ENCODE measurements at places on chromosomes 13 and 19. TPM values are rescaled to one million over a fixed set of nuclear protein-coding genes. Genes with fewer than 3 reads are reported as not detected.

C19orf18 gene
- total RNA-seq, result 0.55 TPM

MICOS13 gene
- 63.3 TPM for total RNA-seq

GZMM gene
- 1.4 TPM for total RNA-seq

ZNF665 gene
- 3.7 TPM for total RNA-seq

CCDC194 gene
- 0.61 TPM for total RNA-seq

CSNK1G2 gene
- total RNA-seq, result 45.9 TPM

ZNF738 gene
- 8.3 TPM for total RNA-seq

- no peak for DNase-seq
These were observed 616.6 kb downstream of the FGF9 start for GRCh38 chr13:22287343-22287920.

DNA sequence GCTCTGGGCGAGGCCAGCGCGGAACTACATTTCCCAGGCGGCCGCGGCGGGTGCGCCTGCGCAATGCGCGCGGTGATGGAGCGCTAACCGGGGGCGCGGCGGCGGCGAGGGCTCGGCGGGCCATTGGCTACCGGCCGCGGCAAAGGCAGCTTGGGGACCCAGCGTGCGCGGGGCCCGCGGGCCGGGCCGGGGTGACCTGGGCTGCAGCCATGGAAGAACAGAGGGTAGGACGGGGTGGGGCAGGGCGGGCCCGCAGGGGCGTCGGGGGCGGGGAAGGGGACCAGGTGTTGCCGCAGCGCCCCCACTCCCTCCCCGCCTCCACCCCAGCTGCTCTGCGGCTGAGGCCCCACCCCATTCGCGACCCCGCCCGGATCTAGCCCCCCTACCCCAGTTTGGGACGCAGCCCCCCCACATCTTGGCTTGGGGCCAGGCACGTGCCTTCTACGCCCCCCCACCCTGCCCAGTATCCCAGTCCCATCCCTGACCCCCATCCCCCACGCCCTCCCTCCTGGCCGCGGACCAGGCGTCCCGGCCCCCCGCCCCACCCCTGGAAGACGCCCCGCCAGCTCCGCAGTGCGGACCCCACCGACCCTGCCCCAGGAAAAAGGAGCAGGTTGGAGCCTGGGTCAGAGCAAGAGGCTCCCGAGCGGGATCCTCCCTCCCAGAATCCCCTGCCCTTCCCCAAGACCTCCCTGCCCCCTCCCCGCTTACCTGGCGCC lies at the start of gene FSD1:
TSS of gene FSD1 (plus strand) at position 61 of the 719 bp plus-strand sequence. CDS start at position 210, 149 bp downstream.
- DNase-seq, result no peak

- DNase-seq, result no peak
These were observed 16.8 kb downstream of the ZNF431 start for GRCh38 chr19:21158523-21159135.

GRCh38 chr19:47389150-47389556 lies 30.2 kb downstream of the MEIS3 start:
- DNase-seq, result peak; percentile 80

DNA sequence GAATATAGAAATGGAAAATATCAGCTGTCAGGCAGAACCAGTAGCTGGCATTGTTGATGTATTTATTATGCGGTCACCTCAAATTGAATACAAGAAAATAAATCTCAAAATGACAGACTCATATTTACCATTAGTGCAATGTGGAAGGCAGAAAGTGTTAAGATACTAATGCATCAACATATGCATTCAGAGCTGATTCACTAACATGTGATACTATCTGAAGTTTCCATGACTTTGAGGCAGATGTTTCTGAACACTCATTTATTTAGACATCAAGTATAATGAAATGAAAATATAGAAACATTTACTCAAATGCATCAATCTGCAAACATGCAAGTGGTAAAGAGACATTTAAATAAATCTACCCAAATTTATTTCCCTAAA lies 474.2 kb upstream of the SLC10A2 start:
- no peak for DNase-seq

GRCh38 chr19:55090564-55090963 lies 14.9 kb downstream of the EPS8L1 start:
- no peak for DNase-seq

DNA sequence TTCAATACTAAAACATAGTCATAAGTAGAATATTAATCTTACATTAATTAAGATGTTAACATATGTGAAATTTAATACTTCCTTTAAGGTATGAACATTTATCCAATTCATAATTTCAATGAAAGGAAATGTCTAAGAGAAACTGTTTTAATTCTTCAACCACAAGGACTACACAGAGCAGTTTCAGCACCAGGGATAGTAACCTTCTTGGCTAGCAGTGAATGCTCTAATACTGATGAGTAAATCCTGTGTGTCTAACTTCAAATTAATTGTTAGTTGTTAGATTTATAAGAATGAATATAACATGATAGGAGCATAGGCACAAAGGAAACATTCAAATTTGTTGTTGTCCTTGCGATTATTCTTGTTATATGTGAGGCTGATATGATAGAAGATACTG lies 15.6 kb upstream of the NBEA start:
- peak; percentile 54 for DNase-seq

DNA sequence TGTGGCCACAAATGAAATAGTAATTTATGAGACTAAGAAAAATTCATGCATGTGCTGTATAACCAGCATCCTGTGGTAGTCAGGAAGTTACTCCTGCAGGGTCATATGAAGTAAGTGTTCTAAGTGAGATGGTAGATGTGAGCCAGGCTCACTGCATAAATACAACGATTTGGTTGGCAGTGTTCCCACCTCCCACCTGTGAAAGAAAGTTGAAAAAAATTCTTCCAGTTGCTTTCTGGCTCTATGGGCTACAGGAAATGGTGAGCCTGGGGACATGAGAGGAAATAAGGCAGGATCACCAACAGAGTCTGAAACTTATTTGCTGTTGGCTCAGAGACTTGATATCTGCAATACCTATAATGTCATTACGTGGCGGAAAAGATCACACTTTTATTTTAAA lies 301.7 kb upstream of the SPRY2 start:
- no peak for DNase-seq

GRCh38 chr13:29677627-29678026 lies 82.1 kb upstream of the SLC7A1 start:
- no peak for DNase-seq

GRCh38 chr19:37304884-37305255 lies 66.0 kb upstream of the ZNF527 start:
- DNase-seq, result no peak

DNA sequence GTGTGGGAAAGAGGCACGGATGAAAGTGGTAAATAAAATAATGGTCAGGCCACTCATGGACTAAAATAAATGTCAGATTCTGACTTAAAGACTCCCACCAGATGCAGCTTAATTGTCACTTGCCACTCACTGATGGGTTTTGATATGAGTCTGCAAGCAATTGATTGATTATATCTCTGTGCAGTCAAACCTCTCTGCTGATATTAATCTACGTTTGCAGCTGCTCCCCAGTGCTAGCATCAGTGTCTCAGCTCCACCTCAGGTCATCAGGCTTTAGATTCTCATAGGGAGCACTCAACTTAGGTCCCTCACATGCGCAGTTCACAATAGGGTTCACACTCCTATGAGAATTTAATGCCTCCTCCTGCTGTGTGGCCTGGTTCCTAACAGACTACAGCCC lies 195.3 kb downstream of the B3GLCT start:
- no peak for DNase-seq

DNA sequence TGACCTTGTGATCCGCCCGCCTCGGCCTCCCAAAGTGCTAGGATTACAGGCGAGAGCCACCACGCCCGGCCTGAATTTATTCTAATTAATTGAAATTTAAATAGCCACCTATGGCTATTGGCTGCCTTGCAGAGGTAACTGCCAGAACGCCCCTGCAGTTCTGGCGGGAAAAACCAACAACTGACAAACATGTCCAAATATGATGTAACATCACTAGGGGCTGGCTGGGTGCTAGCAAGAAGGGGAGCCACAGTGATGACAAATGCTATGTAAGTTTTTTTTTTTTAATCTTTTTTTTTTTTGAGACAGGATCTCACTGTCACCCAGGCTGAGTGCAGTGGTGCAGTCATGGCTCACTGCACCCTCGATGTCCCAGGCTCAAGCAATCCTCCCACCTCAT lies 12.9 kb downstream of the ZSWIM9 start:
- DNase-seq, result no peak

- DNase-seq, result no peak
These were observed 29.4 kb upstream of the ZNF507 start for GRCh38 chr19:32316034-32316433.

DNA sequence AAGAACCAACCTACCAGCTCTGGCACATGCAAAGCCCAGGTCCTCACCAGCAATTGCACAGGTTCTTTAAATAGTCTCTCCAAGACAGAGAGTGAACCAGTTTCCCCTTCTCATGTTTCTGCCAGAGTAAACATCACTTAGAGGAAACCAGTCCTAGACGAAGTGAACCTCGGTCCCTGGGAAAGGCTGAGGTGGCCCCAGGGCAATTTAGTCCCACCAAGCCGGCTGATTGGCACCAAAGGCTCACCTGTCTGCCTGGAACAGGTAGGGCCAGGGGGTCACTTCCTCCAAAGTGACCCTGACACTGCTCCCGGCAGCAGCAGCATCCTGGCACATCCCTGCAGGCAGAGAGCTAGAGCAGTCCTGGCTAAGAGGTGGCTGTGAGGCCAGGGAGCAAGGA lies 122.9 kb upstream of the ZNF507 start:
- no peak for DNase-seq

DNA sequence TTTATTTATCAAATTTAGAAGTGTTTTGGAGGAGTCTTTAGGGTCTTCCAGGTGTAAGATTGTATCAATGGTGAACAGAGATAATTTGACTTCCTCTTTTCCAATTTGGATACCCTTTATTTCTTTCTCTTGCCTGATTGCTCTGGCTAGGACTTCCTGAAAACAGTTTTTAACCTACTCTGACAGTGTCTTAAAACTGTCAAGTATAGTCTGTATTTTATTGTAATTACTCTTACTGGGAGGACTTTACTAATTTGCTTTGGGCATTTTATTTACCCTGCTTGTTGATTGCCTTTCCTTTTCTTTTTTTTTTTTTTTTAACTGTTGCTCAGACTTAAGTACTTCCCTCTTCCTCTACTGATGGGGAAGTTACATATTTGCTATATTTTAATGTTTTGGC lies 81.3 kb downstream of the URI1 start:
- DNase-seq, result no peak

DNA sequence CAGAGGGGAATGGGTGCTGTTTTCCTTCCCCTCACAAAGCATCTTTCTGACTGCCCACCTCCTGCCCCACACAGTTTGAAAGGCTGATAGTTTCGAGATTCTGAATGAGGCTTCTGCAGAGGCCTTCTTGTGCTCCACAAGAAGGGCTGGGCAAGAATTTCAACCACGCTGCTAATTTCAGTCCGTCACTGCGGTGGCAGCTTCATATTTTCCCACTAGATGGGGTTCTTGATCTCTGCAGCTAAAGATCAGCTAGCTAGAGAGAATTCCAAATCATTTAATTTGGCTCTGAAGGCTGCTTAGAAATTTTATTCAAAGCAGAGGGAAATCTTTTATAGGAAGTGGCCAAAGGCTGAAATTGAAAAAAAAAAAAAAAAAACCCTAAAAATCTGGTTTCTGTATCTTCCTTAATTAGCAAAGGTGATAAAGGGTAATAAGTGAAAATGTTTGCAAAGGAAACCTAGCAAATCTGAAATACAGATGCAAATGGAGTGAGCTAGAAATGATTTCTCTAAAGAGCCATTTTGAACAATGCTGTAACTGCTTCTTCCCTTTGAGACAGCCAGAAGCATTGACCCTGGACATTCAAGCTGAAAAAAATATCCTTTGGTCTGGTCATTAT lies 38.0 kb upstream of the C13orf42 start:
- peak; percentile 77 for DNase-seq

- no peak for DNase-seq
These were observed 20.3 kb downstream of the TUBA3C start for GRCh38 chr13:19161308-19161707.

All from left lung (tissue), 14 donors.